Fibroblast of skin of right quadriceps (primary cell): ENCODE measurements at places on chromosomes 4 and X.
A peak's percentile ranks its signal among the peaks of the same experiment; 100 is the strongest.

DNA sequence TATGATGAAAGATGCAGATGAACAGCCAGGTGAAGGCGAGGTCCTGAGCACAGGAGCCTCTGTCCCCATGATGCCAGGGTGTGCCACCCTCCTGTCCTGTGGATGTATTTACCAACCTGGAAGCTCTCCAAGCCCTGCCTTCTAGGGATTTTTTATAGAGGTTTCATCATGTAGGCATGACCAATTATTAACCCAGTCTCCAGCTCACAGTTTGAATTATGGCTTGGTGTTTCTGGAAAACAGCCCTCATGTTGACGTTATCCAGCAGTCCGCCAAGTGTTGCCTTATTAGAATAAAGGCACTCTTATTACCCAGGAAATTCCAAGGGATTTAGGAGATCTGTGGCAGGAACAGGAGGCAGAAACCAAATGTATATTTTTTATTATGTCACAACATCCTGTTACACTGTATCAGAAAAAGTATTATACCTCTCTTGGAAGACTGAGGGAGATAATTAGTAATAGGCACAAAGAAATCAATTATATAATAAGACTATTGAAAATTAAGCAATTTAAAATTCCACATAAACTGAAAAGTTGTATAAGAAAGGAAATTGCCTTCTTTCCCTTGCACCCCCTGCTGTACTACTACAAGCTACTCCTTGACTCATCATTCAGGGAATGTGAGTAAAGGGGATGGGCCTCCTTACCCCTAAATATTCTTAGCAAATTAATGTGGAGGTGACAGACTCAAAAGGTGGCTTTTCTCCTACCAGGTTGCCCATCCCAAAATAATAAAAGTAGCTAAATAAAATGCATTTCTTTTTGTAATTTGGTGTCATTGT is 129.6 kb downstream of the ZNF330 start:
- DNase-seq = peak; percentile 96

GRCh38 chr4:121070274-121070673 is 2.1 kb downstream of the NDNF start:
- peak; percentile 48 for DNase-seq

- DNase-seq = no peak
These were observed 108.1 kb upstream of the STOX2 start for GRCh38 chr4:183797011-183797444.

DNA sequence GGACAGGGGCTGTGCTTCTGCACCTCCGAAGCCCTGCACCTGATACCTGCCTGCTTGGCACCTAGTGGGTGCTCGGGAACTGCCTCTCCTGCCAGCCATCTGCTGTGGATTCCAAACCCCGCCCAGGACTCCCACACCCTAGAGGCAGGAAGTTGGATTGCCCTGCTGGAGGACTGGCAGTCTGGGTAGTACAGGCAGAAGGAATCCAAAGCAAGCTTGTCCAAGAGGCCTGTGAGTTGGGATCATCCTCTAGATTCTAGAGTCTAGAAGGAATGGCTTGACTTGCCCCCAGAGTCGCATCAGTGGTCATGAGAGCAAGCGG is 64.6 kb upstream of the MTM1 start:
- DNase-seq = no peak

GRCh38 chr4:52641854-52642563 is 17.1 kb downstream of the USP46 start:
- DNase-seq = peak; percentile 44
